ENCODE measurements at places on chromosomes 7 and 10.
A peak's percentile ranks its signal among the peaks of the same experiment; 100 is the strongest.

GRCh38 chr7:82760074-82760473 lies 316.5 kb upstream of the CACNA2D1 start:
- DNase-seq: no peak

DNA sequence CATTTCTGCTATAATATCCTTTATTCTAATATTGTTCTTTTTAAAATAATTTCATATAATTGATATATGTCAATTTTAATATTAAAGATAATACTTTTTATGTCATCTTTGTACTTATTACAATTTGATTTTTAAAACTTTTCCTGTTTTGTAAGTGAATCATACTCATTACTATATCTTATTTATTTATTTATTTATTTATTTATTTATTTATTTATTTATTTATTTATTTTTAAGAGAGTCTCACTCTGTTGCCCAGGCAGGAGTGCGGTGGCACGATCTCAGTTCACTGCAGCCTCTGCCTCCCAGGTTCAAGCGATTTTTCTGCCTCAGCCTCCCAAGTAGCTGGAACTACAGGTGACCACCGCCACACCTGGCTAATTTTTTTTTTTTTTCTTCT lies 215.3 kb downstream of the SUGCT start:
- no peak for DNase-seq

DNA sequence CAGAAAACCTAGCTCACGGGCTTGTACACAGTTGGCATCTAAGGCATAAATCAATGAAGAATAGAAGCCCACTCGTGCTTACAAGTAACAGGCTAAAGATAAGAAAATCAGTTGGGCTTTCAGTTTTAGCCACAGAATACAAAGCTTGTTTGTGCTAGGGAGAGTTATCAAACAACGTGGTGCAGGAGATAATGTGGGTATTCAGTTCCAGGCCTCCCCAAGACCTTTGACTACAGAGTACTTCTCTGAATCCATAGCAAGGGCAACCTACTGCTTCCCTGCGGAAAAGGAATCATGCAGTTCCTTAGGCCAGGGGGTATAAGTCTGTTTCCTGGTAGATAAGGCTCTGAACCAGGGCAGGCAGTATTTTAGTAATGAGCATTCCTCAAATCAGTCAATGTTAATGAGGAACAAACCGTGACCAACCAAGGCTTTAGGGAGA lies 219.5 kb upstream of the CSTF2T start:
- DNase-seq: no peak

- DNase-seq: no peak
Measured at GRCh38 chr10:2076528-2076927, 339.2 kb upstream of the ADARB2 start.

- no peak for DNase-seq
Measured at GRCh38 chr10:34249634-34250033, 565.5 kb downstream of the PARD3 start.

DNA sequence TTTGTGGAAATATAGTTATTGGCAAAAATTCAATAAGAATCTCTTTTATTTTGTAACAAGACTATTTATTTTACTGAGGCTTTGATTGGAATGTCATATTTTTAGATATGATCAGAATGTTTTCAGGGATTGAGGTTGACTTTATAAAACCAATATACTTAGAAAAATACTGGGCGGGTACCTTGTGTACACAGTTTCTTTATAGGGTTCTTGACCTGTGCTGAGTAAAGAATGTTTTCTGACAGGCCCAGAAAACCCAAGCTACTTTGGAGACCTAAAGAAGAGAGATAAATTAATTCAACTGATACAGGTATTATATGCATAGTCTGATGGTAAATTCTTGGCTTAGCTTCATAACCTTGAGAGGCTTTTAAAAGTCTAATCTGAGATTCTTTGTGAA lies 23.9 kb upstream of the SPAM1 start:
- no peak for DNase-seq

- peak; percentile 0 for DNase-seq
Measured at GRCh38 chr10:63083904-63084689, 49.0 kb upstream of the NRBF2 start.

DNA sequence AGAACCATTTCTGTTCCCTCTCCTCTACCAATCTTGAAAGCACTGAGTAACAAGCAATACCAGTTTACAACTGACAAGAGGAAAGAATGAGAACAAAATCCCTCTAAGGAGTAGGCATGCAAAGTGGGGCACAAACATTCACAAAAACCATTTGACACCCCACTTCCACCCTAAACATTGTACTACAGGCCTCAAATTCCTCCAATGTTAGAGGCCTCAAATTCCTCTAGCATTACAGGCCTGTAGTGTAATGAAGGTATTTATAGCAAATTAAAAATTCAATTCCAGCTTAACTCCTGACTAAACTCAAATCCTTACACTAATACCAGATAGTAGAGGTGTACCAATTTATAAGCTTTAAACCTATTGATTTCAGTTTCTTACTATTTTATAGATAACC lies 85.4 kb downstream of the SIRT1 start:
- no peak for DNase-seq

DNA sequence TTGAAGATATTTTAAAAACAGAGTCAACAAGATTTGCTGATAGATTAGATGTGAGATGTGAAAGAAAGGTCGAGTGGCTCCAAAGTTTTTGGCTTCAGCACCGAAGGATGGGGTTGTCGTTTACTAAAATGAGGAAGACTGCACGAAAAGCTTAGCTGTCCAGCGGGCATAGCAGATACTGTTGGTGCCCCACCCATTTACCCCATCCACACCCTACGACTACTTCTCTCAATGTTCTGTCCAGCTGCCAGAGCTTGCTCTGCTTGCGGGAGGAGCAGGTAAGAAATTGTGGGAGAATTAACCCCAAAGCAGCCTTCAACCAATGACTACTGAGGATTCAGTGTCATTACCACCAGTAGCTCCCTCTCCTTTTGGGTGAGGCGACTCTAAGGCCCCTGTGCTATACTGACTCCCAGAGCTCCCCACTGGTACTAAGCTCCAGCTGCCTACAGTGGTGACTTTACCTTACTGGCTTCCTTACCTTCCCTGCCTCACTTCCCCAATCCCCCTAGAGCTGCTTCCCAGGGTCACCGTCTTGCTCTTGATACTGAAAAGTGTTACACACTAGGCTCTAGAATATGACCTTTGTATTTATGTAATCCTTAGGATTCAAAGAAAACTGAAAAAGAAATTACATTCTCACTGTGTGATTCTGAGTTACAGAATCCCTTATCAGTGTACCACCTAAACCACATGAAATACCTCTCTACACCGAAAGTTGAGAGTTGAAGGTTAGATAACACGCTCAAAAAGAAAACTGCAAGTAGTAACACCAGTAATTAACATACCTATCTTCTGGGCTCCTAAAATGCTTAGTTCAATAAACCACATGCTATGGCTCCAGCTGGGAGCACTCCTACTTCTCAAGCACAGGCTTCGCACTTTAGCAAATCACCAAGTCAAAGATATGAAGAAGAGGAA lies 22.3 kb downstream of the CACUL1 start:
- DNase-seq: no peak

GRCh38 chr7:117285826-117286225 lies 37.0 kb downstream of the WNT2 start:
- DNase-seq: no peak

- DNase-seq: no peak
Measured at GRCh38 chr10:84008878-84009277, 130.4 kb upstream of the GHITM start.

DNA sequence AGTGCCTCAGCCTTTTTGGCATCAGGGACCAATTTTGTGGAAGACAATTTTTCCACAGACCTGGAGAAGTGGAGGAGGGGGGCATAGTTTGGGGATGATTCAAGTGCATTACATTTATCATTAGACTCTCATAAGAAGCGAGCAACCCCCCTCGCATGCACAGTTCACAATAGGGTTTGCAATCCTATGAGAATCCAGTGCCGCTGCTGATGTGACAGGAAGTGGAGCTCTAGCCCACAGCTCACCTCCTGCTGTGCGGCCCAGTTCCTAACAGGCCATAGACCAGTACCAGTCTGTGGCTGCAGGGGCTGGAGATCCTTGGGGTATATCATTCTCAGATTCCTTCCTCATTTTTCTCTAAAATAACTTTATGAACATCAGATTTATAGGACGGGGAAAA lies 50.8 kb downstream of the ATAD1 start:
- DNase-seq: no peak

GRCh38 chr7:69172357-69173077 lies 425.8 kb upstream of the AUTS2 start:
- no peak for DNase-seq

DNA sequence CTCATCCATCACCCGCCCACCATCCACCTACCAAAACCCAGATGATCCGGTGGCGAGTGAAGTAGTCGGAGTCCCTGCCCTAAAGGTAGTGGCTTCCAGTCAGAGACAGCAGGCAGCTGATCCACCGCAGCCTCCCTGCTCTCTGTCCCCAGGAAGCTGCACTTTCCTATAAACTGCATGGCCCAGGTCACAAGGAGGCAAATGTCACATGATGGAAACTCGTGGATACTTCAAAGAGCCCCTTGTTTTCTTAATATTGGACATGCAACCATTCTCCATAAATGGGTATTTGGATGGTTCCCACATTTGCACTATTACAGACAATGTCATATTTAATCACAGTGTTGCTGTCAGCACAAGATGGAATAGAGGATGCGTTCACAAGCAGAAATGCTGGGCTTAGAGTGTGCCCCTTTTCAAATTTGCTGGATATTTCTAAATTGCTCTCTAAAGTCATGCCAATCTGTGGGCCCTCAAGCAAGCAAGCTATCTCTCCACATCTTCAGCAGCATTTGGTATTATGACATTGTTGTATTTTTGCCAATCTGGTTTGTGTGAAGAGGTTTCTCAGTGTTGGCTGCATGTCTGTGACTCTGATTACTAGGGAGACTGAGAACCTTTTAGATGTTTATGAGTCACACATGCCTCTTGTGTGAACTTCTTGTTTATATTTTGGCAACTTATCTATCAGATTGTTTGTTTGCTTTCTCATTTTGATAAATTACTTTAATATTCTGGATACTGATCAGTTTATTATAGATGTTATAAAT lies 822.0 kb downstream of the TNS3 start:
- DNase-seq: no peak

GRCh38 chr7:141225916-141226618 lies 152.2 kb downstream of the TMEM178B start:
- no peak for DNase-seq

GRCh38 chr7:51316262-51316665 lies 345 bp downstream of the COBL start:
- DNase-seq: no peak

DNA sequence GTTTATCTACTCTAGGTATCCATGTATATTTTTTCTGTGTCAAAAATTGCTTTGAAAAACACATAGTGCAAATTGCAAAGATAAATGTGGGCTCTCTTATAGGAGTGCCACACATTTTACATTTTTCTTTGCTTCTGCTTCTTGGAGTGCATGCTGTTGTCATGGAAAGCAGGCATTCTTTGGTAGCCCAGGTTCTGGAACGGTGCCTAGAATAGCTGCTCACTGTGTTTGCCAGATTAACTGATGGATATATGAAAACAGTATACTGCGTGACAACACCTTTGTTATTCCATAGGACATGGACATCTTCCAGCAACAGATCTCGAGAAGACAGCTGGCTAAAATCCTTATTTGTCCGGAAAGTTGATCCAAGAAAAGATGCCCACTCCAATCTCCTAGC lies 13.4 kb downstream of the NIPSNAP2 start:
- no peak for DNase-seq

DNA sequence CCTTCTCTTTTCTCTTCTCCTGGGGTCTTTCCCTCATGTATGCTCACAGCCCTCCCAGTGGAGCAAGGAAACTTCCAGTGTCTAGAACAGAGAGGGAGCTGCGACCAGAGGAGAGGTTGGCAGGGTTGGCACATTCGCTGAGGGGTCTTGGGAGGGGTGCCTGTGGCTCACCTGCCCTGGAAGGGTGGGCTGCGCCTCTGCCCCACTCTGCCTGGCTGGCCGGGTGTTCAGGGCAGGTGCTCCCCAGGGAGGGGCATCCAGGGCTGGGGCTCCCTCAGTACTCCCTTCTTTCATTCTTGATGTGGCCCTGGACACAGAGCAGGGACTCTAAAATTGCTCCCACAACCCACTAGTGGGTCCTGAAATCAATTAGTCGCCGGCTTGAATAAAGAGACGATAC lies 16.9 kb downstream of the SHH start:
- DNase-seq: no peak

DNA sequence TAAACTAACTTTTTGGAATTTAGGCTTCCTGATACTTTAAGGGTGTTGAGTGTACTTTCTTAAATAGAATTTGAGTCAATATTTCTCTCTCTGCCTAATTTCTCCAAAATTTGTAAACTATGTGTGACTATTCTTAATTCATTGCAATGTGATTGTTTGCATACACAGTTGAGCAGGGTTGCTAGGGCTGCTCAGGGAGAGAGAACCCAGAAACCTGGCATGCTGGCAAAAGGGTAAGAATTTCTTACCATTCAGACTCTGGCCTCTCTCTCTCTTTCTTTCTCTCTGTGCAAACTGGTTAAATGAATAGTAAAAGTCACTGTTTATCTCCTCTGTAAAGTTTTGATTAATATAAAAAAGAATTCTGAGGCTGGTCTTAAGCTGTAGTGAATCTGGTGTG lies 51.0 kb upstream of the NAMPT start:
- no peak for DNase-seq

DNA sequence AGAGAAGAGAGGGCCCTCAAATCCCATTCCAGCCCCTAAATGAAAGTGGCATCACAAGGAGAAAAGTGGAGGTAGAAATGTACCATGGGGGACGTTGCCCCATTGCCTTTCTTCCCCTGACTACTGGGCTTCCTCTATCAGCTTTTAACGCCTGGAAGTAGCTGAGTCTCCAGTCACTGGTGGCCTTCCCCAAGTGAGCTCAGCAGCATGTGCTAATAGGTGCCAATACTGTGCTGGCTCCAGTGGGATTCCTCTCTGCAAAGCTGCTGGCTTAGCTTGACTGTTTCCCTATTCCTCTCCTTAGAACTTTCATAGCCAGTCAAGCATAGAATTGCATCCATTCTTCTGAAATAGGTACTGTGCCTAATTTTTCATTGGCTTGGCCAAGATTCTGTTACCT lies 32.6 kb downstream of the LRRC4 start:
- DNase-seq: no peak

DNA sequence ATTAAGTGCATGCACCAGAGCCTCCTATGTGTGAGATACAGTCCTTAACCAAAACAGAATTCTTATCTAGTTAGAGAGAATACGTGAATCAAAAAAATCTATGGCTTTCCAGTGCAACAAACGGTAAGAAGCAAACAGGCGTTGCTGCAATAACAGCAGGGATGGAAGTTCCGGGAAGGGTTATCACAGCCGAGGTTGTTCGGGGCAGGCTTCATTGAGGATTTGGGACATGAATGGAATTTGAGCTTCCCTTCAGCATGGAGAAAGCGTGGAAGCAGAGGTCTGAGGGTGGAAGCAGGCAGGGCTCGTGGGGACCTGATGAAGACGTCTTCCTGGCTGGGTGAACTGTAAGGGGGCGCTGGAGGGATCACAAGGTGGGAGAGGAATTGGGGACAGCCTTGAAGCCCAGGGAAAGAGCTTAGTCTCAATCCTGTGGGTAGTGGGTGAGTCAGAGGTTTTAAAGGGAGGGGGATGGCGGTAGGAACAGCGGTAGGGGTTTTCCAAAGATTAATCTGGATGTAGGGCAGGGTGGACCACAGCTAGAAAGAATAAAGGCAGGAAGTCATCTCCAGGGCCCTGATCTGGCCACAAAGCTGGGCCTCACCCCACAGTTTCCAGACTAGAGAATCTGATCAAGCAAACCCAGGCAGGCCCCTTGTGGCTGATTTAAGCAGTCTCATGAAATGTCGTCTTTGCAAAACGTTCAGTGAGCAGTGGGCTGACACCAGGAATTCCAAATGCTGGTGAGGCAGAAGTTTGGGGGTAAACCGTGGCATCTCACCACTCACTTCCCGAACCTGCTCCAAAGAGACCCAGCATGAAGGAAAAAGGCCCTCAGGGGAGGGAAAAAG lies 65.1 kb downstream of the CALML3 start:
- no peak for DNase-seq
